ENCODE measurements at places on chromosomes 16 and 17. TPM values are rescaled to one million over a fixed set of nuclear protein-coding genes. Genes with fewer than 3 reads are reported as not detected.

Gene TNFRSF17
- total RNA-seq, result not detected

Gene SDR42E1
- not detected for total RNA-seq

Gene SYT17
- total RNA-seq, result 3.1 TPM

Gene ZFP3
- total RNA-seq, result 0.11 TPM

Gene TBC1D3H
- total RNA-seq, result not detected

Gene SECTM1
- not detected for total RNA-seq

Gene MED9
- 20.5 TPM for total RNA-seq

Gene CTRB1
- not detected for total RNA-seq

Gene DHRS7C
- not detected for total RNA-seq

Gene JUP
- total RNA-seq, result 23.5 TPM

Gene SLC35B1
- total RNA-seq, result 89.6 TPM

Gene TAC4
- total RNA-seq, result not detected

Gene KRTAP17-1
- total RNA-seq, result not detected

Gene ST6GALNAC2
- total RNA-seq, result 4.5 TPM

Gene TBC1D26
- total RNA-seq, result 1.9 TPM

Gene TNFRSF13B
- not detected for total RNA-seq

Gene TPSG1
- total RNA-seq, result not detected

Gene GUCY2D
- not detected for total RNA-seq

Gene TBC1D3
- not detected for total RNA-seq

Gene SDR42E2
- not detected for total RNA-seq

Gene ZNF594
- total RNA-seq, result 21.5 TPM

Gene CACNG5
- not detected for total RNA-seq

Gene TMC8
- total RNA-seq, result 0.79 TPM

Gene ADAMTS18
- 0.12 TPM for total RNA-seq

Gene TEKT3
- total RNA-seq, result 0.55 TPM

Gene MYH1
- not detected for total RNA-seq

Gene AANAT
- total RNA-seq, result 0.39 TPM

Gene LGALS9
- total RNA-seq, result 2.1 TPM

Gene UNC13D
- 1.1 TPM for total RNA-seq

Gene KRTAP3-2
- not detected for total RNA-seq

Gene SOST
- total RNA-seq, result not detected

Gene GNGT2
- total RNA-seq, result not detected

Gene TAOK2
- 67.7 TPM for total RNA-seq

Gene C17orf67
- 2.4 TPM for total RNA-seq

Gene FLYWCH2
- total RNA-seq, result 32.3 TPM

Gene SOCS3
- 6.1 TPM for total RNA-seq

Gene TMC7
- total RNA-seq, result 3.9 TPM
